ENCODE measurements at places on chromosomes 7 and 10.
A peak's percentile ranks its signal among the peaks of the same experiment; 100 is the strongest.

- DNase-seq: no peak
These were observed 73.4 kb downstream of the GPR141 start for GRCh38 chr7:37756797-37757551.

GRCh38 chr10:70381471-70382421, 679 bp downstream of the LRRC20 start:
- peak; percentile 48 for DNase-seq

- no peak for DNase-seq
These were observed 111.2 kb upstream of the PTN start for GRCh38 chr7:137454767-137455166.

GRCh38 chr10:5560142-5560816, 35.5 kb downstream of the CALML3 start:
- DNase-seq: no peak
